Spleen (tissue), 13 donors: ENCODE measurements at places on chromosomes 2 and 18.

GRCh38 chr2:75064691-75065396 is 106.4 kb downstream of the POLE4 start:
- no peaks in the 10 kb centered on the region for H3K27me3 ChIP-seq
- no peaks in the 10 kb centered on the region for H3K36me3 ChIP-seq
- H3K27ac ChIP-seq = no peak overlapping the region
- DNase-seq = peak; percentile 84
- no peaks in the 10 kb centered on the region for H3K4me1 ChIP-seq

DNA sequence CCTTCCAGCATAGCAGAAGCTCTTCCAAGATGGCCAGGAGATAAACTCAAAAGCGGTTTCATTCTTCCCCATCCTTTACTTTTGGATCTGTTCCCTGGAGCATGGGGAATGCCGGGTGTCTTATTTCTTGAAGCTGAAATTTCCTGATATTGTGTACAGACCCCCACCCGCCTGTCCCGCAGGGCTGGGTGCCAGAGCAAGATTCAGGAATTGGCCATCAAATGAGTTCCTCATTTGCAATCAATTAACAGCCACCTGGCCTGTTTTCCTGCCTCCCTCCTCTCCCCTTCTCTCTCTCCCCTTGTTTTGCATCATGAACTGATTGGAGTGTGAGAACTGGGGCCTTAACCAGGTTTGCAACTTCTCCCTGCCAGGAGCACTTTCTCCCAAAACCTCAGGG is 202.1 kb downstream of the SH3RF3 start:
- no peaks in the 10 kb centered on the region for H3K36me3 ChIP-seq
- no peak for DNase-seq
- H3K4me1 ChIP-seq = peaks cover 51% of the 10 kb centered on the region

- no peak overlapping the region for H3K27ac ChIP-seq
- no peaks in the 10 kb centered on the region for H3K36me3 ChIP-seq
- H3K4me3 ChIP-seq = no peak overlapping the region
- DNase-seq = no peak
Observed at GRCh38 chr18:8901019-8901418, 195.7 kb downstream of the MTCL1 start.

DNA sequence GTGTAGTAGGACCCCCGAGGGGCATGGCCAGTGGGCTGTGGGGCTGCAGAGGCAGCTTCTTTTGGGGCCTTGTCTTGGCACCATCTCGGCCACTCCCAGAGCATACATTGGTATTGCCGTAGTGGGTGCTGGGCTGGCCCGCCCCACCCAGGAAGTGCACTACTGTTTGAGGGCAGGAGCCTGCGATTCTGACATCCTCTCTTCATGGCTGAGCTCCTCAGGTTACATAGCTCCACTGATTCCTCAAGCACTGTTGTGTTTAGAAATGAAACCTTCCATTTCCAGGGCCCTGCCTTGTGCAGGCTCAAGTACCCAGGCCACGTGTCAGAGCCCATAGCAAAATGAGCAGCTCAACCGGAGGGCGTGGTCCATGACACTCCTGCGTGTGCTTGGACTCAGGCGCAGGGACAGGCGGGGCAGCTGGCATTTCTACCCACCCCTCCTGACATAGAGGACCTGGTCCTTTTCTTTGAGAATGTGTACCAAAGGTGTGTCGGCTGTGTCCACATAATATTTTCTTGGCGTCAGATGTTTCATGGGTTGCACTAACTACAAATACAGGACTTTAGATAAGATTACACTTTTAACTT is 67.9 kb downstream of the DGKD start:
- peak; percentile 93 for DNase-seq
- no peaks in the 10 kb centered on the region for H3K27me3 ChIP-seq
- peaks cover 72% of the 10 kb centered on the region for H3K4me1 ChIP-seq
- H3K4me3 ChIP-seq = no peak overlapping the region
- H3K27ac ChIP-seq = peak overlapping the region; percentile 66

- no peaks in the 10 kb centered on the region for H3K4me1 ChIP-seq
Observed at GRCh38 chr2:11980809-11981208, 234.4 kb downstream of the LPIN1 start.

DNA sequence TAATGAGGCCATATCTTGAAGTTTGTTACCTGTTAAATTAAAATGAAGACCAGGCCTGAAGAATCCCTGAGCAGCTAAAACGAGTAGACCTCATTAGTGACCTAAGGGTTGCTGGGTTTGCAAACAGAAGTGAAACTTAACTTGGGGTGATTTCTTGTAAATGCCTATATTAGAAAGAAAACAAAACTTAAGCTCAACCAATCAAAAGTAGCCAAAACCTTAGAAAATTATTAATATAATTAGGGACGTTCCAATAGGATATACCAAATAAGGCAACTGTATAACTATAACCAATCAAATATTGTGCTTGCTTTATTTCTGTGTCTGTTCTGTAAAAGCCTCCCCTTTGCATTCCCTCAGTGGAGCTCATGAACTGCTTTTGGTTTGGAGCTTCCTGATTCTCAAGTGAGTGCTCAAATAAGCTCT is 137.9 kb upstream of the VRK2 start:
- DNase-seq = no peak
- H3K27me3 ChIP-seq = no peaks in the 10 kb centered on the region
- H3K27ac ChIP-seq = peak overlapping the region; percentile 36
- no peak overlapping the region for H3K4me3 ChIP-seq
- no peaks in the 10 kb centered on the region for H3K36me3 ChIP-seq

- H3K36me3 ChIP-seq = no peaks in the 10 kb centered on the region
- H3K27me3 ChIP-seq = no peaks in the 10 kb centered on the region
Observed at GRCh38 chr2:177489719-177490301, 97.2 kb downstream of the AGPS start.

GRCh38 chr2:51028829-51029228 is 3.1 kb downstream of the NRXN1 start:
- no peak overlapping the region for H3K4me3 ChIP-seq
- peaks cover 3% of the 10 kb centered on the region for H3K4me1 ChIP-seq
- DNase-seq = no peak
- H3K27ac ChIP-seq = no peak overlapping the region
- no peaks in the 10 kb centered on the region for H3K36me3 ChIP-seq

DNA sequence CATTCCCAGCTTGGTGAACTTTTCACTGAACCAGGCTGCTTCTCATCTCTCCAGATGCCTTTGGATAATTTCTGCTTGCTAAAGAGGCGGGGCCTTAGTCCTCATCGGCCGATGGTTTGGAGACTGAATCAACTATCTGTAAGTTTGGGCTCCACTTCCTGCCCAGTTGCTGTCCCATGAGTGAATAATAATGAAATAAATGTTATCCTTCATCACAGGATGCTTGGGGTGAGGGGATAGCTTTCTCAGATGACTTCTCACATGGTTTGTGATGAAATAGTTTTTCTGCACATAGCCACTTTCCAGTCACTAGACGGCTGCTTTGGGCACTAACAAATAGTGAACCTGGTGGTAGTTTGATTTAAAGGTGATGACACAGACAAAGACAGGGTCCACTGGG is 376.6 kb upstream of the TRIB2 start:
- H3K4me1 ChIP-seq = no peaks in the 10 kb centered on the region
- H3K27me3 ChIP-seq = no peaks in the 10 kb centered on the region
- no peak overlapping the region for H3K27ac ChIP-seq
- DNase-seq = no peak

GRCh38 chr2:73112026-73112912 is 479 bp downstream of the RAB11FIP5 start:
- peak overlapping the region; percentile 96 for H3K4me3 ChIP-seq
- no peaks in the 10 kb centered on the region for H3K36me3 ChIP-seq
- H3K27me3 ChIP-seq = peaks cover 32% of the 10 kb centered on the region
